ENCODE measurements at places on chromosomes 3 and 15.

DNA sequence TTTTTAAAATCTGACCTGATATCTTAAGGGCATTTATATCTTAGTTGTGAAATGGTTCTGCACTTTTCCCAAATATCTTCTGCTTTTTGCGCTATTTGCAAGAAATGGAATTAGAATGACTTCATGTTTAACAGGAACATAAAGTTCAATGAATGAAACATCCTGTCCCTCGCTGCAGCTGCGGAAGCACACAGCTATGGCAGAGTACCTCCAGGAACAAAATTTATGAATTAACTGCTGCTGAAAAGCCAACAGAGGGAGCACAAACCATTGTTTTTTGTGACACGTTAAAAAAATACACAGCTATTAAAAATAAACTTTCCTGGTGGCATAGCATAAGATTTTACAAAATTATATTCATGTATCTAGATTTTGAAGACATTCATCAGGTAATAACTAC, 404.4 kb upstream of the MDFIC2 start:
- no peak for DNase-seq

GRCh38 chr15:75140080-75140879, 61.4 kb upstream of the C15orf39 start:
- DNase-seq = no peak

- no peak for DNase-seq
Measured at GRCh38 chr3:144763878-144764454, 792.3 kb downstream of the DIPK2A start.

- no peak for DNase-seq
Measured at GRCh38 chr3:120435621-120436020, 15.2 kb downstream of the FSTL1 start.

DNA sequence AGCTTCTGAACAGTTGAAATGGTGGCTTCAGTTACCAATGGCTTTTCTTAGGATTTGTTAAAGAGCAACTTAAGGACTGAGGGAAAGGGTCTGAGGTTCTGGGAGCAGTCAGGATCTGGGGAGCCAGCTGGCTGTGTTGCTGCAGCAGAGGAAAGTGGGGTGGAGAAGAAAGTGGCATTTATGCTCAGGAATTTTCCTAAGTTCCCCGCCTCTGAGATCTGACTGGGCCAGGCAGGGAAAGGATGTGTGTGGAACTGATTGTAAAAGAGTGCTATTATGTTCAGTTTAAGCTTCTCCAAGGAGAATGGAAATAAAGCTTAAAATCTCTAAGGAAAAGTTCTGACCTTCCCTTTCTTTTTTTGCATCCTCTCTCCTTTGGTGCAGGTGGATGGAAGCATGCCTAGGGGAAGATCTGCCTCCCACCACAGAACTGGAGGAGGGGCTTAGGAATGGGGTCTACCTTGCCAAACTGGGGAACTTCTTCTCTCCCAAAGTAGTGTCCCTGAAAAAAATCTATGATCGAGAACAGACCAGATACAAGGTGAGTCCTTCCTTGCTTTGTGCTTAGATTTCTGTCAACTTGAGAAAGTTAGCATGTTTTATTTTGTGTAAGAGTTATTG, 37.8 kb downstream of the IQGAP1 start:
- DNase-seq = no peak

All from stimulated activated CD8-positive, alpha-beta memory T cell treated with anti-CD3 and anti-CD28 coated beads, Interleukin-2, amount 100 ng/mL, for 1 hour (primary cell).